ENCODE measurements at places on chromosomes 7 and 10.

GRCh38 chr10:119724593-119725516, 995 bp upstream of the INPP5F start:
- DNase-seq: no peak

GRCh38 chr7:66557214-66558200, 71.2 kb upstream of the KCTD7 start:
- DNase-seq: peak; percentile 67

- DNase-seq: peak; percentile 91
Observed at GRCh38 chr7:32905175-32905662, 13.7 kb upstream of the KBTBD2 start.

DNA sequence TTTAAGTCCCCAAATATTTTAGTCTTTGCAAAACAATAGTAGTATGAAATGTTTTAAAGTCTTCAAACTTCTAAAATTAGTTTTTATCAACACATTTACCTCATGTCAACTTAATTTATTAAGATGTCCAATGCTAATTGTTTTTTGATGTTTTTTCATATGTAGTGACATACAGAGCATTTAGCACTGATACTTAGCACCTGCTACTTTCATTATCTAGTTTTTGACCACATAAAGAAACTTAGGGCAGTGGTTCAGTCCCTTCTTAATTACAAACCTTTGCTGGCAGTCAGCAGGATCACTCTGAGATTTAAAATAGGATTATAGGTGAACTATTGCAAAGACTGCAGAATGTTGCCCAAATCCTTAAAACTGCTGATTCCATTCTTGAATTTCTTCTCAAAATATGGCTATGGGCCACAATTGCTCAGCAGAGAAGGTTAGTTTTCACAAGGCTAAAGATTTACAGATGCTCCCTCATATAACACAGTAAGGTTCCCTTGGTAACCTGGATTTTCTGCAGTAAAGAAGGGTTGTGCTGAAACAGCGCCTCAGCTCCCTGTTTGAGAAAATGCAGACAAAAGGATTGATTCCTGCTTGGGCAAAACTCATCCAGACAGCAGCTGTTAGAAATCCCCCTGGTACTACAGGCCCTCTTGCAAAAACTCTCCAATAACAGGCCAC, 3.4 kb downstream of the GPR85 start:
- no peak for DNase-seq

GRCh38 chr10:81179805-81180452, 642.2 kb downstream of the SH2D4B start:
- DNase-seq: no peak

DNA sequence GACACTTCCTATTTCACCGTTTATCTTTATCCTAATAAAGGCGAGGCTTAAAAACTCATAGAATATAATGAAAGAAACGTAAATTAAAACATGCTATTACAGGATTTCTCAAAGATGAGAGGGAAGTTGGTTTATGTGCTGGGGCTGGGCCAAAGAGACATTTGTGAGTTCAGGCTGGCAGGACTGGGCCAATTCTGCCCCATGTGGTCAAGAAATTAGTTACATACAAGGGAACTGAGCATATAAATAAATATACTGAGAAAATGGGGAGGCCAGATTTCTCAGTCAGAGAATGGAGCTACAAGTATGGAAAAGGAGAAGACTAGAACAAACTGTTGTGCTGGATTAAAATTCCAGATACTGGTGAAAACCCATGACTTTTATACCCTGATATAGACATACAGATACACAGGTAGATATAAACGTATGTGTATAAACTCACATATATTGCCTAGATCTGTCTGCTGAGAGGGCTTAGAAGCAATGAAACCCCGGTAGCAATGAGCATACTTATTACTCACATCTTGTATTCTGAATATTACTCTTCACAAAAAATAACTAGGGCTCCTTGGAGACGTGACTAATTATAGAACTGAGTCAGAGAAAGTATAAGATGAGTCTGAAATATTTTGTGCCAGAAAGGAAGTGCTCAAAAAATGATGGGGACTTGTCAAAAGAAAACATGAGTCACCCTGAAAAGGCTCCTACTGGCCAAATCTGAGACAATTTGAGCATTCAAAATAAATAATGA, 155.7 kb upstream of the FGFR2 start:
- DNase-seq: no peak

GRCh38 chr7:149071641-149072437, 18.7 kb downstream of the ZNF786 start:
- DNase-seq: peak; percentile 78

- no peak for DNase-seq
Observed at GRCh38 chr7:70392877-70393435, 739.0 kb upstream of the GALNT17 start.

DNA sequence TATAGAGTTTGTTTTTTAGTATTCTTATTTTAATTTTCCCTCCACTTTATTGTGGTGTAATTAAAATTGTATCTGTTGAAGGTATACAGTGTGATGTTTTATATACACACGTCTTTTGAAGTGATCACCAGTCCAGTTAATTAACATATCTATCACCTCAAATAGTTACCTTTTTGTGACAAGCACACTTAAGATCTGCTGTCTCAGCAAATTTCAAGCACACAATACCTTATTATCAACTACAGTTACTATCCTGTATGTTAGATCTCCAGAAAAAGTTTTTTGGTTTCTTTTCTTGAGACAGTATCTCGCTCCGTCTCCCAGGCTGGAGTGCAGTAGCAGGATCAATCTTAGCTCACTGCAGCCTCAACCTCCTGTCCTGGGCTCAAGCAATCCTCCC, 8.7 kb downstream of the WIPI2 start:
- no peak for DNase-seq

All from natural killer cell treated with Interleukin-12 subunit alpha and Interleukin-12 subunit beta and Interleukin-15 and Interleukin-18, amount 100 ng/mL, for 72 hours (primary cell).